ENCODE measurements at places on chromosomes 3 and 15.

- DNase-seq, result no peak
These were observed 140.9 kb downstream of the NLGN1 start for GRCh38 chr3:173538410-173538809.

DNA sequence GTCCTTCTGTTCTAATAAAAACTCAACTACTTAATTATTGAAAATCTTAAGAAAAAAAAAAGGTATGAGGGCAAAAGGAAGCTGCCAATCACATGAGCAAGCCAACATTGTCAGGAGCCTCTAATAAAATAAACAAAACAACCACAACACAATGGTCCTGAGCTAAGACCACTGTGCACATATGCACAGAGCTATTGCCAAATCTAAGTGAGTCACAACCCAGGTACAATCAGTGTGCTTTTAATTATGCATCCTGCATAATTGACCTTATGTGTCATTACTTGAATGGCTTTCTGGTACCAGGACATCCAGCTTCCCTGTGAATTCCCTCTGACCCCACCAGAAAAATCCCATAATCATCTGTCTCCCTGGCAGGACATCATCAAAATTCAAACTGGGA, 639.8 kb downstream of the MAGI1 start:
- DNase-seq, result no peak

- DNase-seq, result peak; percentile 60
These were observed 960 bp upstream of the KLF13 start for GRCh38 chr15:31325595-31326155.

GRCh38 chr15:65916664-65917406, 47.5 kb downstream of the RAB11A start:
- peak; percentile 63 for DNase-seq

DNA sequence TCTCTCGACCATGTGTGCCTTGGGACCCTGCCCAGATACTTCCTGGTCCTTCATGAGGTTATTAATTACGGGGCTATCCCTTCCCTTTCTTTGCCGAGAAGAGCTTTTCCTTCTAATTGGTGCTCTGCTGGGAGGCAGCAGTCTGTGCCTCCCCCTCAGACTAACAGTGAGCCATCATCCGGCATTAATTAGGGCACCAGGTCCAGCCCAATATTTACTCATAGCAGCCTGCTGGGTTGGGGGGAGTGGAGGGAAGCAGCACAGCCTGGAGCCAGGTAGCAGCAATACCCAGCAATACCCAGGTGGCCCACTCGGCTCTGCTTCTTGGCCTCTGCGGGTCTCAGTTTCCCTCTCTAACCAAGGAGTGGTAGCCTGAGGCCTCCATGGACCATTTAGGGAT, 20.1 kb downstream of the CACNA2D2 start:
- no peak for DNase-seq

GRCh38 chr3:116390318-116390717, 55.0 kb downstream of the LSAMP start:
- no peak for DNase-seq

- DNase-seq, result no peak
These were observed 74.2 kb downstream of the ATG7 start for GRCh38 chr3:11346416-11346815.

- DNase-seq, result peak; percentile 56
These were observed at the start of gene CPLX3 for GRCh38 chr15:74826364-74826819. Gene CPLX3 (plus strand): TSS chr15:74826627. CDS start chr15:74826704, 77 bp downstream.

GRCh38 chr3:126498929-126499328, 18.6 kb downstream of the UROC1 start:
- no peak for DNase-seq

Data from stimulated activated naive CD8-positive, alpha-beta T cell treated with anti-CD3 and anti-CD28 coated beads, Interleukin-15, Interleukin-2, amounts not matched to agents 100 U/mL and 50 U/mL, for 24 hours (primary cell).